ENCODE measurements at places on chromosomes 2 and 18.

GRCh38 chr2:136286423-136286822 lies 168.5 kb upstream of the CXCR4 start:
- no peak for DNase-seq

DNA sequence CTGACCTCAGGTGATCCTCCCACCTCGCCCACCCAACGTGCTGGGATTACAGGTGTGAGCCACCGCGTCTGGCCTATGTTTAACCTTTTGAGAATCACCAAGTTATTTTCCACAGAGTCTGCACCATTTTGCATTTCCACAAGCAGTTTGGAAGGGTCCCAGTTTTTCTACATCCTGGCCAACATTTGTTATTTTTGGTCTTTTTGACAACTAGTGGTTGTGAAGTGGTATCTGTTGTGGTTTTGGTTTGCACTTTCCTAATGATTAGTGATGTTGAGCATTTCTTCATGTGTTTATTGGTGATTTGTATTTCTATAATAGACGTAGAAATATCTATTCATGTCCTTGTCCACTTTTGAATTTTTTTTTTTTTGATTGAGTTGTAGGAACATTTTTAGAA lies 67.9 kb downstream of the BIRC6 start:
- no peak for DNase-seq

- peak; percentile 99 for DNase-seq
Measured at GRCh38 chr18:27713037-27713737, 463.7 kb downstream of the CDH2 start.

- no peak for DNase-seq
Measured at GRCh38 chr2:43324259-43325106, 98.1 kb upstream of the ZFP36L2 start.

- DNase-seq = peak; percentile 17
Measured at GRCh38 chr2:105038383-105039061, 653 bp downstream of the MRPS9 start.

DNA sequence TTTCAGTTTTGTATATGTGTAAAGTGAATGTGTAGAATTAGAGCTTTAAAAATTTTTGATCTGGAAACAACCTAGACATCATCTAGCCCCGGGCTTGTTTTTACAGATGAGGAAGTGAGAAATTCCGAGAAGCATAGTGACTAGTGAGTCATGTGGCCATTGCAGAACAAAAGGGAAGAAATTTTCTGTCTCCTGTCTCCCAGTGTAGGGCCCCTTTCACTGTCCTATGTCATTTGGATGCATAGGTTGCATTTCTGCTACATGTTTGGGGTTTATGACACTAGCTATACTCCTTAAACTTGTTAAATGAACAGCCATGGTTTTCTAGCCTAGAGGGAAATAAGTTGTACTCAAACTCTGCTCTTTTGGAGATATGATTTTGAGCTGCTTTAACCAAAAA lies 84.6 kb downstream of the PLCL1 start:
- DNase-seq = no peak

- peak; percentile 83 for DNase-seq
Measured at GRCh38 chr2:241432824-241433448, 75.4 kb downstream of the STK25 start.

DNA sequence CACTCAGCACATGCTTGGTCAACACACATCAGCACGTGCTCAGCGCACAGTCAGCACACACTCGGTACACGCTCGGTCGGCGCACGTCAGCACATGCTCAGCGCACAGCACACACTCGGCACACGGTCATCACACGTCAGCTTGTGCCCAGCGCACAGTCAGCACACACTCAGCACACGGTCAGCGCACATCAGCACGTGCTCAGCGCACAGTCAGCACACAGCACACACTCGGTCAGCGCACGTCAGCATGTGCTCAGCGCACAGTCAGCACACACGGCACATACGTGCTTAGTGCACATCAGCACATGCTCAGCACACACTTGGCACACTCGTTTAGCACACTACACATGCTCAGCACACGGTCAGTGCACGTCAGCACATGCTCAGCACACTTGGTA lies 49.7 kb upstream of the NFATC1 start:
- DNase-seq = no peak

GRCh38 chr2:52934323-52934898 lies 833.2 kb upstream of the CHAC2 start:
- DNase-seq = no peak

DNA sequence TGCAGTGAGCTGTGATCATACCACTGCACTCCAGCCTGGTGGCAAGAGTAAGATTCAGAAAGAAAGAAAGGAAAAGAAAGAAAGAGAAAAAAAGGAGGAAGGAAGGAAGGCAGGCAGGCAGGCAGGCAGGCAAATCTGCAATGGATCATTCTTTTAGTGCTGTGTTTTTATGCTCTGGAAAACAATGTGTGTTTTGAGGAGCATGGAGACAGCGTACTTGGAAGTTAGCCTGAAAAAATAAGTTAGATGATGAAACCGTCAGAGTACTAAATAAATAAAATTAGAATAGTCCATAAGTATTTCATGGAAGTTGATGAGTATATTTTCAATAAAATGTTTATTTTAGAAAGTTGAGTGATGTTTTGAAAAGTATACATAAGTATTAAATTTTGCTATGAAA lies 366.4 kb upstream of the CDH20 start:
- no peak for DNase-seq

- DNase-seq = no peak
Measured at GRCh38 chr2:66362701-66363100, 72.2 kb upstream of the MEIS1 start.

- no peak for DNase-seq
Measured at GRCh38 chr2:82199493-82199852, 1894.9 kb upstream of the LRRTM1 start.

DNA sequence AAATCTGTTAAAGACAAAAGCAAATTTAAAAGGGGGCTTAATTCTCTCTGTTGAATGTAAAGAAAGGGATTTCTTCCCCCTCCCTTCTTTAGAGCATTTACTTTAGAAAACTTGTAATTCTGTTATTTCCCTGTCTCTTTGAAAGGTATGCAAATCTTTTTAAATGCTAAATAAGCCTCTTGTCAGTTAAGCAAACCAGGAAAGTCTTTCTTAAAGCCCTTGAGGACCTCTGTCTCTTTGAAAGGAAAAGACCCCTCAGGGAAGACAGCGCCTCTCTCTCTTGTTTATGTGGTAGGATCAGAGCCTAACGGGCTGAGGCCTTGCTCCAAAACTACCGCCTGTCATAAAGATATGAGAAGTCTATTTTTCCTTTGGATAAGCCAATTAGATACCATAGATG lies 139.9 kb upstream of the CDH7 start:
- DNase-seq = no peak

DNA sequence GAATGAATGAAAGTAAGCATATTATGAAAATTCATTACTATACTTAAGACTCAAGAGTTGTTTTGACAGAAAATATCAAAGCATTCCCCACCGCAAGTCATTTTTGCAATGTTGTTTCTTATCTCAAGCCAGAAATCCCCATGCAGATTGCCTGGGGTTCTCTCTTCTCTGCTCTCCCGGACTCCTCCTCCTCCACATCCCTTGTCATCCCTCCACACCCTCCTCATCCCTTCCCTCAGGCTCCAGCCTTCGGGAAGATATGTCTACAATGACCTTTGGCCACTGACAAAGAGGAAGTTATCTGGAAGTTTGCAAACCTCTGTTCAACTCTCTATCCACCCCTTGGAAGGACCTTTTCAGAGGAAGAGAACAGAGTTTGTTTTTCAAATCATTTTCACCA lies 11.9 kb downstream of the TFCP2L1 start:
- DNase-seq = no peak

DNA sequence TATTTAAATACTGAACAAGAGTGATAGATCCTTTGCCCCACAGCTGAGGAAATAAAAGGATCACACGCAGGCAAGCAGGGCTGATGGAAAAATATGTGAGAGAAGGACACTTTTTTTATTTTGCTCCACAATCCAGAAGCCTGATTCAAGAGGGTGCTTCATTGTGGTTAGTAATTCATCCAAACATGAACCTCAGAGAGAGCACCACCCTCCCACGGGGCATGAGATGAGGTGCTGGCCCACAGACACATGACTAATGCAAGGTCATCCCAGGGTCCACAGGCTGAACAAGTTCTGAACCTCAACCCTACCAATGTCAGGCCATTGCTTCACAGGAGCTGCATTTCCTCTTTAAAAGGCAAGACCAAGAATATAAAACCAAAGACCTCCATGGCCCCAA lies 239.6 kb downstream of the MREG start:
- no peak for DNase-seq

DNA sequence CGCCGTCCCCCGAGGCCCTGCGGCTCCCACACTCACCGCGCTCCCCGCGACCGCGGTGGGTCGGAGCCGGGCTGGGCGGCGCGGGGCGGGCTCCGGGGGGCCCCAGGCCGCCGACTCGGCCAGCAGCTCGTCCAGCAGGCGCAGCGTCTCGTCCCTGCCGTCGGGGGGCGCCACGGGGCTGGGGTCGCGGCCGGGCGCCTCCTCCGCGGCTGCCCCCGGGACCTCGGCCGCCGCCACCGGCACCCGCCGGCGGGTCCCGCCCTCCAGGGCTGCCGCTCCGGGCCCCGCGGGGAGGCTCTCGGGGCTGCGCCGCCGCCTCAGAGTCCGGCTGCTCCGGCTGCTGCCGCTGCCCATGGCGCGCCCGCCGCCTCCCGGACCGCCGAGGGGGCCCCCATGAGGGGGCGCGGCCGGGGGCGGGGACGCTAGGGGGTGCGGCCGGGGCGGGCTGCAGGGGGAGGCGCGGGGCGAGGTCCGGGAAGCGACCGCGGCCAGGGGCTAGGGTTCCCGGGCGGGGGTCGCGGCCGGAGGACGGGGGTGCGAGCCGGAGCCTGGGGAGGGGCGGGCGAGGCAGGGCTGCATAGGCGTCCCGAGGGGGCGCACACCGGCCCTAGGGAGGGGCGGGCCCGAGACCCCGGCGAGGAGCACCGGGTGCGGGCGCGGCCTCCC lies at the start of gene CYS1:
TSS of gene CYS1 (minus strand) at position 542 of the 666 bp plus-strand sequence. CDS start at position 354, 188 bp downstream.
- DNase-seq = no peak

DNA sequence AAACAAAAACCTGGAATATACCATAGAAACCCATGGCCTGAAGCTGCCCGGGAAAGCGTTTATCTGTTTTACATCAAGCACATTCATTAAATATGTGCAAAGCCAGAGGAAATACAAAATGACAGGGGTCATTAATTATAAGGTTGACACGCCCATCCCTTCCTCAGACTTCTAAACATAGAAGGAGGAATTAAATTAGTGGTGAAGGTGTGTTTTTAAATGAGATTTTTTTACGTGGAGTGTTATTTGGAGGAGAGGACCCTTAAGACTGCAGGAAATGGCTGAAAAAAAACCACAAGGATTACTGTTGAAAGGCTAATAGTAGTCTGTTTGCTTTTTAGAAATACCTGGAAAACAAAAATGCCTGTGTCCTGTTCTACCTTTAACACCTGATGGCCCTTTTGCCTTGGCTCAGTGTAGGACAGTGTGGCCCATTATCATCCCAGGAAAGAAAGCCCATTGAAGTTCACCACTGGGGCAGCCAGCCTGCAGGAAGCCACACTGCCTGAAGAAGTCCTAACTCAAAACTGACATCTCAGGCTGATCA lies 123.2 kb downstream of the EPHA4 start:
- no peak for DNase-seq

DNA sequence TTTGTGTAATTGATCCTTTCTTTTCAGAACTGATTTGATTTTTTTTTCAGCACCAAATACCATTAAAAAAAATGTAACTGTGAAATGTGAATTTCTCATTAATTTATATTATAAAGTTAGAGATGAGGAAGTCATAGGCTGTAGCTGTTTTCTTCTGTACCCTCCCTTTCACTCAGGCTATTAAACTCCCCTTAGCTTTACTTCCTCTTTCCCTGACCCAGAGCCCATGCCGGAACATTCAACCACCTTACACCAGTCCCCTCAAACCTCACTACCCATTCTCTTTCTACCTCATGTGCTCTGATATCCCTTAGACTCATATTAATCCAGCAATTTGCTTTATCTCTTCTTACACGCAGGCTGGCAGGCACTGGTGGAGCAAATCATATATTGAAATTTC lies 12.4 kb downstream of the GALNT5 start:
- no peak for DNase-seq

DNA sequence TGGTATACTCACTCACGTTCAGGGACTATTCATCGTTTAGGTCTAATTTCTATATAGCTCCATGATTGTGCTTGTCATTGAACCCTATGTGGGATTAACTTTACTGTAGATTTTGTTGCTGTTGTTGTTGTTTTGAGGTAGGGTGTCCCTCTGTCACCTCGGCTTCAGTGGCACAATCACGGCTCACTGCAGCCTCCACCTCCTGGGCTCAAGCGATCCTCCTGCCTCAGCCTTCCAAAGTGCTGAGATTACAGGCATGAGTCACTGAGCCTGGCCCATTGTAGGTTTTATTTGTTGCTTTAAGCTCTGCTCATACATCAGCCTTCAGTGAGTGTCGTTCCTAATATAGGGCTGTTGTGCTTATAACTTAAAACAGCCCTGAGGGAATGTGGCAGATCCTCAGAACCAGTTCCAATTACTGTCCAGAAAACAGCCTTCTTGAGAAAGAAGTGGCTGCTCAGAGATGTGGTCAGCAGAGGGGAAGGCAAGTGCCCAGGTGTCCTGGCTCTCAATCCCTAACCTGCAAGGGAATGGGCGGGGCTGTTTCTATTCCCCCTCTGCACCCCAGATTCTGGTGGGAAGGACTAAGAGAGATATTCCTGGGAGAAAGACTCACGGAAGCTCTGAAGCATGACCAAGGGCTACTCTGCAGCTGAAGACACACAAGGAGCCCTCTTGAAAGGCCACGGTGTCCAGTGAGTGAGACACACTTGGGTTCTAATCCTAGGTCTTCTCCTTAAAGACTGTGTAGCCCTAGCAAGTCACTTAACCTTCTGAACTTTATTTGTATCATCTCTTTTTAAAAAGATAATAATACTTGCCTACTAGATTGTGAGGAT lies 79.6 kb upstream of the LCLAT1 start:
- no peak for DNase-seq

DNA sequence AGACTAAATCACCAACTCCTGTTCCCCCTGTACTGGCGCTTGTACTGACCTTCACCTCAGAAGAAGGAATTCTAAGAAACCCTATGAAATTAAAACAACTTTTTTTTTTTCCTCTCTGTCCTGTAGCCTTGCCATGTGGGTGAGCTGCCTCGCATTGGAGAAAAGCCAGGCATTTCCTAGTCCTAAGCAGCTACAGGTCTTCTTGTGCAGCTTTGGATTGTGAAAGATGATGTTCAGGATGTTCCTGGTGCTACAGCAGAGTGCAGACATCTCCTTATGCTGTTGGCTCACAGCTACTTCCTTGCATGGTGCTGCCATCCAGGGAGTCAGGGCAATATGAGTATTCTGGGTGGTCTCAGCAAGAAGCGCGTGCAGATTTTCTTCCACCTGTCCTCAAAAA lies 11.9 kb downstream of the PIK3C3 start:
- DNase-seq = no peak
